ENCODE measurements at places on chromosomes 1 and 21.

- DNase-seq, result no peak
These were observed 19.3 kb upstream of the IL22RA1 start for GRCh38 chr1:24162201-24162600.

DNA sequence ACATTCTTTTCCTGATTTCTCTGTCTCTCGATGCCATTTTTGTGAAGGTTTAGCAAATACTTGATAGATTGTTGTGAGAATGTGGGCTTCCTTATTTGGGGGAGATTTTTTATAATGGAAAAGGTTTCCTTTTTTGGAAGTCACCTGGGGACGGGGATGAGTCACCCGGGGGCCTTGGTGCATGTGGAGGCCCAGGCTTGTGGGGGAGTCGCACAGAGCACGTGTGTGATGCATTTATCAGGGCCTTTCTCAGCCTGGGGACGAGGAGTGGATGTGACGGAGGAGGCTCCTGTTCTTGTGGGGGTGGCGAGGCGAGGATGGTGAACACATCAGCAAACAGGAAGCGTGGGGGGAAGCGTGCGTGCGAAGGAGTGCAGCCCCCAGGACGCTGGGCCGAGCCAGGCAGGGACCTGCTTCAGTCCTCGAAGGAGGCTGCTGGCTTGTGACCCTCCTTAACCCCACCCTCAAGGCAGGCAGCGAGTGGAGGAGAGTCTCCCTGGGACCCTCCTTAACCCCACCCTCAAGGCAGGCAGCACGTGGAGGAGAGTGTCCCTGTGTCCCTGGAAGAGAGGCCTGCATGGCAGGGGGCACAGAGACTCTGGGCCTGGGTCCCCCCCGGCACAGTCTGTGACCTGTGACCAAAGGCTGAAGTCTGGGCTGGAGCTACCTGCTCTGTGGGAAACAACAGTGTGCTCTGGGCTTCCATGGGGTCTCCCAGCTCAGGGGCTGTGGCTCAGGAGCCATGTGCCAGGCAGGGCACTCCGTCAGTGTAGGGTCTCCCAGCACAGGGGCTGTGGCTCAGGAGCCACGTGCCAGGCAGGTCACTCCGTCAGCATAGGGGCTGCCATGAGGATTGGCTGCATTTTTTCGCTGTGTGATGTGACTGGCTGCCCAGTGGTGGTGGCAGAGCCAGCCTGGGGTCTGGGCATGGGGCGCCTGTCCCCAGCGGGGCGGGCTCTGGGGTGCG lies 57.2 kb downstream of the AGPAT3 start:
- no peak for DNase-seq

GRCh38 chr1:170704256-170704655 lies 40.3 kb downstream of the PRRX1 start:
- DNase-seq, result no peak

DNA sequence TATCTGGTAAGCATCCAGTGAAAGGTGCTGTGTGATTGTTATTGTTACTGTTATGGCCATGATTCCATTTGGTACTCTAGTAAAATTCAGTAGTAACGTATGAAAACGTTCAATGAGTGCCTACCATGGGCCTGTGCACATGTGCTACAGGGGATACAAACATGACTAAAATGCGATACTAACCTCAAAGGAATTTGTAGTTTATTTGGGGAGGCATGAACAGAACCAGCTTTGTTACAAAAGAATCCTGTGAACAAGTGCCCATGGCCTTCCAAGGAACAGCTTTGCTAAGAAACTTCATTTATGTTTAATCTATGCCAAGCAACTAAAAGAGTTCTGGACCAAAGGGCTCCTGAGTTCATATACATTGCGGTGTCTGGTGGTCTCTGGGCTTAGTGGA lies 28.7 kb downstream of the PTGFR start:
- no peak for DNase-seq

- DNase-seq, result no peak
These were observed 124.2 kb downstream of the GRIK3 start for GRCh38 chr1:36909946-36910725.

DNA sequence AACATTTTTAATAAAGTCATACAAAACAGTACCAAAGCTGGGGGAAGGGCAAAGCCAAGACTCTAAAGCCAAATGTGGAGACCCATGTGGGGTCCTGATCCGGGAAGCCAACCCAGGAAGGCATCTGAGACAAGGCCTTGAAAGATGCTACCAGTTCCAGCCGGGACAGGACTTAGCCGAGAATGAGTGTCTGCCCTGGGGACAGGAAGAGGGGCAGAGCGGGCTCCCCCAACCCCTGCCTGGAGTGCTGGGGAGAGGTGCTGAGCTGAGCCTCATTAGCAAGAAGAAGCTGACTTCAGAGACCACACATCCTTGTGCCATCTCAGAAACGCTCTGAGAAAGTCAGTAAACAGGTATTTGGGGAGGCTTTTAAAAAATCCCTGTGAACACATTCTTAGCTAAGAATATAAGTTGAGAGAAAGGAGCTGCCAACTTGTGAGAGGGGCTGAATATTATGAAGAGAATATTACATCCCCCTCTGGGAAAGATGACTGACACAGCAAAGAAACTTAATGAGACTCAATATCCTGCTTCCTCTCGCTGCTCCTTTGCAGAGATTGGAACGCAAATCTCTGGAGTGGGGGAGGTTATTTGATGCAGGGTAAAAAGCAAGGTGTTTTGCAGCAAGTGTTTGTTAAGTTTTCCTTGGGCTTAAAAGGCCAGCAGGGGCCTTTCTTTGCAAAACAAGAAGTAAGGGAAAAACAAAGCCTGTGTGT lies 103.3 kb upstream of the KCND3 start:
- DNase-seq, result peak; percentile 9

DNA sequence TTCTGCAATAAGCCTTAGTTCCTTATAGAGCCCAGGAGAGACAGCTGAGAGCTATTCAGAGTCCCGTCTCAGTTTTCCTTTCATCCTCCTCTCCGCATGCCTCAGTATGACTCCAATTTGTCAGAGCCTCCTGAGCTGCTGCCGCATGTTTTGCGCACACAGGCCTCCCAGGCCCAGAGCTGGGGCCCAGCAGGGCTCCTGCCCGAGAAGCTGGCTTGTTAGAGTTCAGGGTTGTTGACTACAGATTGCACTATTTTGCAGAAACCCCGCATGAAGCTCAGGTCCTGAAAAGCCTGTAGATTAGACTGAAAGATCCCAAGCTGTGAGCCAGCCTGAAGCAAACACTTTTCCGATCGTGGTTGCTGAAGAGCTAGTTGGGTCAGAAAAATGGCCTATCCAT lies 51.5 kb downstream of the IGSF5 start:
- peak; percentile 21 for DNase-seq

DNA sequence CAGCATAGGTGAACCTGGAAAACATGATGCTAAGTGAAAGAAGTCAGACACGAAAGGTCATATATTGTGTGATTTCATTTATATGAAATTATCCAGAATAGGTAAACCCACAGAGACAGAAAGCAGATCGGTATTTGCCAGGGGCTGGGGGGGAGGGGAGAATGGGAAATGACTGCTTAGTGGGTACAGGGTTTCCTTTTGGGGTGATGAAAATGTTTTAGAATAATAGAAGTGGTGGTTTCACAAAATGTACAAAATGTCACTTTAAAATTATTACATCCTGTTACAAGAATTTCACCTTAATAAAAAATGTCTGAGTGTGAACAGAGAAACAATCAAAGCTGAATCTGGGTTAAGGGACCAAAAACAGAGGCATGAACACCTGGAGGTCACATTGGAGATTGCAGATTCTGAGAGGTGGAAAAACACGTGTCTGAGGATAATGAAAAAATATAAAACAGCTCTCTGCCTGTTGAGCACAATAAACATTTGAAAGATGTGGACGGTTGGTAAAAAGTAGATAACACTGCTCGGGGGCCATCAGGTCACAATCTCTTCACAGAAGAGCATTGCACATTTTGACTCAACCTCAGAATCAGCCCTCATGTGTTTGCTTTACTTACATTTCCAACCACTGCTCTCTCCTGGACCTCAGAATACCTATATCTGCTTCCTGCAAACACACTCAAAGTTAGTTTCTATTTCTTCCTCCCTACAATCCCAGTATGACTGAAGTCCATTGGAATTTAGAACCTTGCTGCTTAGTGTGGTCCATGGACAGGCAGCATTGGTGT lies 3.2 kb downstream of the SLAMF6 start:
- DNase-seq, result no peak

GRCh38 chr1:230858236-230858820 lies 10.0 kb downstream of the C1orf198 start:
- DNase-seq, result no peak

DNA sequence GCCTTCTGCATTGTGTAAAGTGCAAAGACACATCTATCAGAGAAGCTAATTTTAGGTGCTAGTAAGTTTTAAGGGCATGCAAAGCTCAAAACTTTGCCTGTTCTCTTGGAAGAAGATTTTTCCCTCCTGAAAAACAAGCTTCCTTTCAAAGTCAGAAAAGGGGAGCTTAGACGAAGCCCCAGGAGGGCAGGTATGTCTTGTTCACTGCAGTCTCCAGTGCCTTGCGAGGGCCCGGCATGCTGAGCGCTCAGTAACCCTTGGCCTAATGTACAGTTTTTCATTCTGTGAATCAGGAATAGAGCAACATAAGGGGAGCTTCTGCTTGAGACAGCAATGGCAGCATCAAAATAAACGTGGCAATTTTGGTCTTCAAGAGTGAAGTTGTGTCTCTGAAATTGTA lies 35.0 kb downstream of the GALNT2 start:
- peak; percentile 71 for DNase-seq

GRCh38 chr21:31005019-31005418 lies 33.3 kb downstream of the KRTAP19-8 start:
- no peak for DNase-seq

DNA sequence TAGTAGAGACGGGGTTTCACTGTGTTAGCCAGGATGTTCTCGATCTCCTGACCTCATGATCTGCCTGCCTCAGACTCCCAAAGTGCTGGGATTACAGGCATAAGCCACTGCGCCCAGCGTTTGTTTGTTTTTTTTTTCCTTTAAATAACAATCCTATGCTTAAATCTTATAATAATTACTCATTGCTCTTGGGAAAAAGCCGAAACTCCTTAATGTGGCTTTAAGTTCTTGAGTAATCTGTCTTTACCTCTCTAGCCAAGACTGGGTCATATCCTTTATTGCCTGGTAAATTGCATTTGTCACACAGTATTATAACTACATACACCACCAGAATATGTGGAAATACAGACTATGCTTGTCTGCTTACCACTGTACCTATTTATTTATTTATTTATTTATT lies 97.1 kb downstream of the MACF1 start:
- DNase-seq, result no peak

DNA sequence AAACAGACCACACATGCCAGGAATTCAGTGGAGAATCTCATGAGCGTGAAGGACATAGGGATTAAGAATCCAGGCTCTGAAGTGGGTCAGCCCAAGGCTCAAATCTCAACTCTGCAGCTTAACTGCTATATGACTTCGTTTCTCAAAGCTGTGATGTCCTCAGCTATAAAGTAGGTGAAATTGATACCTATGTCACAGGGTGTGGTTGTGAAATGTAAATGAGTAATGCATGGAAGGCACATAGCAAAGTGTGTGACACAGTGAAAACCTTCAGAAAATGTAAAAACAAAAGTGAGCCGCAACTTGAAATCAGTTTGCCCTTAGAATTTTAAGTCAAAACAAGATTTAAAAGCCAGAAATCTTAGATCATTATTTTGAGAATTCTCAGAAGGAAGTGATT lies 145.7 kb upstream of the PRMT6 start:
- no peak for DNase-seq

DNA sequence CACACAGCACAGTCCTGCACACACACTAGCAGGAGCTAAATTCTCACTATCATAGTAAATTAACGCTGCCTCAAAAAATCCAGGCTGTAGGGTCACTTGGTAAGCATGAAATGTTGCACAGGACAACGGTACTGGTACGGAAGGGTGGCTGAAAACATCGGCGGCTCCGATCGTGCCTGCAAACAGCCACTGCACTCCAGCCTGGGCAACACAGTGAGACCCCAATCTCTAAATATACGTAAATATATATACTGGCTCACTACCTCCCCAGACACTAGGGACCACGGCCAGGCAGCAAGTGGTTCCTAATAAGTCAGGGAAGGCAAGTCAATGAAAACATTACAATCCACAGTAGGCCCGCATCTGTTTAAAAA lies 44.3 kb downstream of the GLIS1 start:
- DNase-seq, result no peak

GRCh38 chr1:199298825-199299224 lies 660.0 kb downstream of the PTPRC start:
- no peak for DNase-seq

- DNase-seq, result no peak
These were observed 49.5 kb downstream of the YARS1 start for GRCh38 chr1:32767641-32768040.

GRCh38 chr1:172117800-172118199 lies 276.5 kb downstream of the DNM3 start:
- no peak for DNase-seq

DNA sequence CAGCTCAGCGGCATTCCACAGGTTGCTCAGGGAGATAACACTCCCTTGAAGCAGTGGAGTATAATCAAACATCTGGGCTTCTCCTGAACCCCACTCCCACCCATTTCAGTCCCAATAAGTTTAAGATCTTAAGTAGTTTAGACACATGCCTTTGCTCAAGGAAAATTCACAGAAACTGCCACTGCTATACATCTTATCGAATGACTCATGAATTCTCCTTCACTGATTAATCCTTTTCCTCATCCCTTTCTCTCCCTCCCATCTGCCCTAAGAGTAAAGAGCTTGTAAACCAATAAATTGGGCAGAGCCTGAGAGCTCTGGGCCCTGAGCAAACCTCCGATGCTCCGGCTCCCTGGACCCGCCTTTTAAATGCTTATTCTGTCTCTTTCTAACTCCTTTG lies 10.2 kb downstream of the VN1R5 start:
- no peak for DNase-seq

DNA sequence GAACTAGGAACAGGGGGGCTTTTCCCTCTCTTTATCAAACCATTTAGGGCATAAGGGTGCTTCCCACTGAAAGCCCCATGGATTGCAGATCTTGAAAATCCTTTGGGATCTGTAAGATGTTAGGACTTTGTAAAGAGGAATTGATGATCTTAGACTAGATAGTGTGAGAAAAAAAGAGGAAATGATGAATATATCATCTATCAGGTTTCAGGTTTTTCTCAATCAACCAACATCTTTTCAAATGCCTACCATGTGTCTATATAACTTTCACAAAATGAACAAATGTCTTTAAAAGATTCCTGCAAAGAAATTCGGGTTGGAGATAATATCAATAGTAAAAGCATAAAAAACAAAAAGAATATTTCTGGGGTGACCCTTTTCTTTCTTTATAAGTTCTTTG lies 50.1 kb downstream of the KCNC4 start:
- DNase-seq, result no peak

GRCh38 chr21:14064296-14064645 lies 146.5 kb downstream of the LIPI start:
- no peak for DNase-seq

All from H7 (cell line).